ENCODE measurements at places on chromosomes 2 and 18.
A peak's percentile ranks its signal among the peaks of the same experiment; 100 is the strongest.

- peak; percentile 11 for DNase-seq
Measured at GRCh38 chr2:94986392-94986963, 39.0 kb upstream of the MAL start.

DNA sequence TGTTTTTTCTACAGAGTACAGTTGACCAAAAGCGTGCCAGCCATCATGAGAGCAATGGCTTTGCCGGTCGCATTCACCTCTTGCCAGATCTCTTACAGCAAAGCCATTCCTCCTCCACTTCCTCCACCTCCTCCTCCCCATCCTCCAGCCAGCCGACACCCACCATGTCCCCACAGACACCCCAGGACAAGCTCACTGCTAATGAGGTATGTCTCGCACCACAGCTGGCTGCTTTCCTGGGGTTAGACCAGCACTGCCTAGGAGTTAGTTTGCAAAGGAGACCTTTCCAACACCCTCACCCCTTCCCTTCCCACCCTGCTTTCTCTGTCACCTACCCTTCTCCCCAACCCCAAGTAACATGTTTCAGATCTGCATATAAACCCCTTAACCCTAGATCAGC is 120.3 kb upstream of the IL1R2 start:
- no peak for DNase-seq

DNA sequence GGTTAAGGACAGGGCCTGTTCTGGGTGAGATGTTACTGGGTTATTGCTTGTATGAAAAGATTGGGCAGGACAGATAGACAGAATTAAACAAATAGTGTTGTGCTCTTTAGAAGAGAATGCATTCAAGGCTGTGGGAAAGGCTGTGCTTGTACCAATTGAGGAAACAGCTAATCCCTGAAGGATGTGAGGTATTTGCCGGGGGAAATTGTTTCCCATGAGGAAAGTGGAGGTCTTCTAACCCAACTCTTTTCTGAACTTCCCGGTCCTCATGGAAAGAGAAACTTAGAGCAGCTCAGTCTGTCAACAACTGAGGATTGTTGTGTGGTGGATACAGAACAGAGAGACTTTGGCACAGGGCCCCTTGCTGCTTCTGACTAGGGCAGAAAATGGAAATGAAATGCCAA is 9.5 kb downstream of the SLC1A4 start:
- no peak for DNase-seq

DNA sequence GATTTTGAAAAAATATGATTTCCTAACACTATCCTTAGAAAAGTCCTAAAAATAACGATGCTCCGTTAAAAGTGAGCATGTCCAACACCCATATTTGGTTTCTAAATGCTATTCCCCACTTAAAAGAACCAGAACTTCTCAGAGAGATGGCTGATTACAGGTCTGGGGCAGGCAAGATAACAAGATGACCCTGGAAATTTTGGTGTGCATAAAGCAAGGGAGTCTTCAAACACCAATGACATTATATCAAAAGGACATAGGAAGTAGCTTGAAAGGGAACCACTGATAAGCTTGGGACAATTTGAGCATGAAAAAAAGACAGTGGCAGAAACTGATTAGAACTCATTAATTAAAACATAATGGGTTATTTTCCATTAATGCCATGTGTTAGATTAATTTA is 17.9 kb downstream of the STK17B start:
- DNase-seq, result no peak

GRCh38 chr2:231611273-231612108 is 18.8 kb downstream of the TEX44 start:
- DNase-seq, result no peak

DNA sequence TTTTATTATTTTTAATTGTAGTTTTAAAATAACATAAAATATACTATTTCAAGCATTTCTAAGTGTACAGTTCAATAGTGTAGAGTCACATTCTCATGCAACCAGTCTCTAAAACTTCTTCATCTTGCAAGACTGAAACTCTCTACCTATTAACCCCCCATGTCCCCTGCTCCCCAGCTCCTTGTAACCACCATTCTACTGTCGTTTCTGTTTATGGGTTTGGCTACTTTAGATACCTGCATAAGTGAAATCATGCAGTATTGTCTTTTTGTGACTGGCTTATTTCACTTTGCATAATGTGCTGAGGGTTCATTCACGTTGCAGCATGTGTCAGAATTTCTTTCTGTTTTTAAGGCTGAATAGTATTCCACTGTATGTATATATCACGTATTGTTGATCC is 139.4 kb downstream of the SMAD7 start:
- no peak for DNase-seq

DNA sequence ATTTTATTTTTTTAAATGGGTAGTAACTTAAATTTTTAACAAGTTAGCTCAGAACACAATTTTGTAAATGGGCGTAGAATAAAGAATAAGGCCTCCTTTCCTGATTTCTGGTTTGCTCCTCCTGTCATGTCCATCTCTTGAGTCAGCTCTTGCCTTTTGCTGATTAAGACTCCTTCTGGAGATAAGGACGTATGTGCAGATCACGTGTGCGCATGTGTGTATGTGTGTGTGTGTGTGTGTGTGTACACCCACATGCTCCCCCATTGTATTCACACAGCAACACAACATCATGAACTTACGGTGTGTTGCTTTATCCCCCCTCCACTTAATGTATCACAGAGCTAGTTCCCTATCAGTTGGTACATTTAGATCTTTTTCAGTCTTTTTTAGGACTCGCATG is 182.9 kb downstream of the PRKCE start:
- no peak for DNase-seq

- DNase-seq, result no peak
Measured at GRCh38 chr2:74077636-74078035, 70.1 kb downstream of the BOLA3 start.

DNA sequence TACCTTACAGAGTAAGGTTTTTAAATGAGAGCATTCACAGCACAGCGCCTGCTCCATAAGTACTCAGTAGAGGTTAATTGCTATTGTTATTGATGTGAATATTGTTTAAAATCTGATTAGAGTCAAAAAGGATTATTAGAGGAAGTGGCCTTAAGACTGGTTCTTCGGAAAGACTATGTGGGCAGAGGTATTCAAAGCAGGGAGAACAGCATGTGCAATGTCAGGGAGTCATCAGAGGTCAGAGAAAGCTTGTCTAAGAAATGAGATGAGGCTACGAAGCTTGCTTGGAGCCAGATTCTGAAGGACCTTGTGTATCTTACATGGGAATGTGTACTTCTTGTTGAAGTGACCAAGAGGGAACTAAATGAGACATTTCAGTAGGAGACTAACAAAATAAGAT is 49.8 kb downstream of the PMS1 start:
- no peak for DNase-seq

- DNase-seq, result peak; percentile 3
Measured at GRCh38 chr18:75727456-75727855, 300.0 kb upstream of the SMIM21 start.

GRCh38 chr2:206071807-206072206 is 14.2 kb downstream of the INO80D start:
- DNase-seq, result no peak

- DNase-seq, result no peak
Measured at GRCh38 chr2:15198051-15198450, 363.1 kb downstream of the NBAS start.

DNA sequence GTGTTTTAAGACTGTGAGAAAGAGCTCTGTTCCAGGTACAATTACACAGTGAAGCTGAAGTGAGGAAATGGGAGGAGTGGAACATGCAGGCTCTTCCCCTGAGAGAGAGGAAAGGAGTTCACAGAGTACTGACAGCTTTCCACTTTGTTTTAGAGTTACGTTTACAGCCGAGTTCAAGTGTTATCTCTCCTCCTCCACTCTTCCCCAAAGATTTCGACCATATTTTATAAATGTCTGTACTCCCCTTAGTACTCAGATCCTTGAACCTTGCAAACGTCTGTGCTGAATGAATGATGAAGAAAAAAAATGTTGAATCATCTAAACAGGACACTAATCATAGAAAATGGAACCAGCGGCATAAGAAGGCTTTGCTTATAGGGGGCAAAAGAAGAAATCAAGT is 121.6 kb downstream of the THADA start:
- DNase-seq, result no peak

GRCh38 chr2:241095594-241096290 is 6.3 kb downstream of the MTERF4 start:
- DNase-seq, result no peak

DNA sequence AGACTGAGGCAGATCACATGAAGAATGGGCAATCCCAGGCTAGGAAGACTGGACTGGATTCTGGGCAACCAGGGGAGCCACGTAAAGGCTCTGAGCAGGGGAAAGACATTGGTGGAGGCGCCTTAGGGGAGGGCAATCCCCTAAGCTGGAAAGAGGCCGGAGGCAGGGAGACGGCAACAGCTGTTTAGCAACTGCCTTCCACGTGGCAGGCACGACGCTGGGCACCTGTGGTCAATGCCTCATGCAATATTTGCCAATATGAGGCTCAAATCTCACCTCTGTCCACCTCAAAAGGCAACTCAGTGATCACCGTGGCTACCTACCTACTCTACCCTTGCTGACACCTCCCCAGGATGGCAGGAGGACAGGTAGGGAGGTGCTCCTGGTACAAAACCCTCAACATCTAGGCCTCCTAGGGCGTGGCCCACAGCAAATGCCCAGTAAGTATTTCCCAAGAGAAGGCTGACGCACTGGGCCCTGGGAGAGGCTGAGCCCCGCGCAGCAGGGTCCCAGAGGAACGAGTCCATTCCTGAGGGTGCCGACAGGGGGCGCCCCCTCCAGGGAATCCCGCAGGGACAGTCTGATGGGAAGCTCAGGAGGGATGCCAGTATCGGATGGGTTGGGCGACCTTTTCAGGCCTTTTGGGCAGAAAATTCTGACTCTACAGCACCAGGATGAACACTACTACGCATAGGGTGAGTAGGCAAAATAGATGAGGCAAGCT is 8.9 kb downstream of the BOLA3 start:
- no peak for DNase-seq

DNA sequence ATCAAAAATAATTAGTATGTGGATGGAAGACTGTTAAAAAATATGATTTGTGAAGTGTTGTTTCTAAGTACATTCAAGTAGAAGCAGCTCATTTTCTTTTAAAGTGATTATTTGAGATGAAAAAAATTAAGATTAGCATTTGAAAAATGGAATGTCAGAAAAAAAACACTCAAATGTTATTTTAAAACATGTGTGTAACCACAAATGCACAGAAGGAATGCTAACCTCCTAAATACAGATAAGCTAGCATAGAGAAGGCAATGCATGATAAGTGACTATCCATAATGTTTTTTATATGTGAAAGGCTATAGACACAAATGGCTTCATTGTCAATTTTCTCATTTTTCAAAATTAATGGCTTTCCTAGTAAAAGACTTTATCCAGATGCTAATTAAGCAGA is 198.9 kb downstream of the NYAP2 start:
- DNase-seq, result no peak

DNA sequence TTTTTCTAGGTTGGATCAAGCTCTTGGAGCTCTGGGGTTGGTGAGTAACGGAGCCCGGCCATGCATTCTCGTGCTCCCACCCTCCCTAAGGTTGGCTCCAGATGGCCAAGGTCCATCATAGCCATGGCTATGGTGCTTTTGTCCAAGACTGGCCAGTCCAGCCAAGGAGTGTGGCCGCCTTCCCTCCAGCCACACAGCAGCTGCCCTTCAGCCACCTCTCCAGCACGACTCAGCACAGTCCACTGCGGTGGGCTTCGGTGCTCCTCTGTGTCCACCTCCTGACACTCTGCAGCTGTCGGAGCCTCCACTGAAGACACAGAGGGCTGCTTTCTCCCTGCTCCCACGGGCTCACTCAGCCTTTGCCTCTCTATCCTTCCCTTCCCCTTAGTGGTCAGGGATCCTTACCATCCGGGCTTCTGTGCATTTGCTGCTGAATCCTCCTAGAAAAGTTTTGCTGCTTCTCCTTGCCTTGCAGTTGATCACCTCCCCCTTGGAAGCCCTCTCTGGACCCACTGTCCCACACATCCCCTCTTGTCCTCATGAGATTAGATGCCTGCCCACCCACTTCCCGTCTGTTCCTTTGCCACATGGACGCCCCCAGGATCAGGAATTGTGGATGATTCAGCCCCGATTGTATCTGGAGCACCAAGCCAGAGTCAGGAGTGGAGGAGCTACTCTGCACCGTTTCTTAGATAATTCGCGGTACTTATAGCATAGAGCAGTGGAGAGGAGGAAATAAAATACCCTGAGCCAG is 177.1 kb upstream of the COPS8 start:
- no peak for DNase-seq

DNA sequence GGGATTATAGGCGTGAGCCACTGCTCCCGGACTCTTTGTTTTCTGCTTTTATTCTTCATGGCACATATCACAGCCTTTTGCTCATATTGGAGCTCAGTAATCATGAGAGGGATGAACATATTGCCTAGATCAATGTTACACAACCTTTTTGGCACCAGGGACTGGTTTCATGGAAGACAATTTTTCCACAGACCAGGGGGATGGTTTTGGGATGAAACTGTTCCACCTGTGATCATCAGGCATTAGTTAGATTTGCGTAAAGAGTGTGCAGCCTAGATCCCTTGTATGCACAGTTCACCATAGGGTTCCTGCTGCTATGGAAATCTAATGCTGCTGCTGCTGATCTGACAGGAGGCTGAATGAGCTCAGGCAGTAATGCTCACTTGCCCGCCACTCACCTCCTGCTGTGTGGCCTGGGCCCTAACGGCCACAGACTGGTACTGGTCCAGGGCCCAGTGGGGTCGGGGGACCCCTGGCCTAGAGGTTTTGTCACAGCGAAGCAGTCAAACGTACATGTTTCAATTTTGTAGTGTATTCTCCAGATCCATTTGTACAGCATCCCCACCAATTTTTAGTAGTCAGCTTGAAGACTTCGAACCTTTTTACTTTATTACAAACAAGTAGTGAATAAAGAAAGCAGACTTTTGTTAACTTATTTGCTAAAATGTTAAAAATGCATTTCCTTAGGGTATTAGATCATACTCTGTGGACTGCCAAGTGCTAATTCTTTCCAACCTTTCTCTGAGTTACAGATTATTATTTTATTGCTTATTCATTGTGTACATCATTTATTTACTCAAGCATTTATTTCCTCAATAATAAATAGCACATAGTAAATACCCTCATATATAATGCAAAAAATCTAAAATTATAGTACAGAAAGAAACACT is 6.2 kb downstream of the DAW1 start:
- DNase-seq, result no peak

- no peak for DNase-seq
Measured at GRCh38 chr2:667332-667999, 9.7 kb downstream of the TMEM18 start.
